Dermis microvascular lymphatic vessel endothelial cell (primary cell): ENCODE measurements at places on chromosomes 1 and 21.

DNA sequence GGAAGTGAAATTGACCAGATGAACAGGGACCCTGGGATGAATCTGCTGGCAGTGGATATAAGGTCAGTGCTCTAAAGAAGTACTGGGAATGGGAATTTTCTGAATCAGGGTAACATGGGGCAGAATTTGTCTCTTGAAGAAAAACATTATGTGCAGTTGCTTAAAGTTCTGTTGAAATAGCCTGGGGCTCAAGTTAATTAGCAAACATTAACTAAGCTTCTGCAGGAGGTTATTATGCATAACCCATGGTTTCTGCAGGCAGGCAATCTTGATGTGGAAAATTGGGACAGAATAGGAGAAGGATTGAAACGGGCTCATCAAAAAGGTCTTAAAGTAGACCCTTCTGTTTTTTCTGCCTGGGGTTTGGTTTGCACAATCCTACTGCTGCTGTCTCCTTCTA is 14.0 kb downstream of the GSTM5 start:
- no peak for DNase-seq

DNA sequence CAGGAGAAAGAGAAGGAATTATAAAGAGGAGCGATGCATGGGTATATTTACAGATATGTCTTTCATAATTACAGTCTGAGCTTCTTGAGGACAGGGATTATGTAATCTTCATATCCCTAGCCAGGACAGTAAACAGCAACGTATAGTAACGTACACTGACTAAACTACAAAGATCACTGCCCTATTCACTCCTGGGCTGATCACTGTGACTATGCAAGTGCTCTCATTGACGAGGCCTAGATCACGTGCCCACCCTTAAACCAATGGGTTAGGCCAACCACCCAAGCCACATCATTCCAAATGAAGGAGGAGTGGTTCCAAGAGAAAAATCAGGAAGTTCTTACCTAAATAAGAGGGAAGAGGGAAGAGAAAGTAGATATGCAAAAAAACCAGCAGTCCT is 18.5 kb downstream of the PIK3R3 start:
- DNase-seq = no peak

- DNase-seq = no peak
These were observed 45.1 kb upstream of the RNF11 start for GRCh38 chr1:51190961-51191360.

DNA sequence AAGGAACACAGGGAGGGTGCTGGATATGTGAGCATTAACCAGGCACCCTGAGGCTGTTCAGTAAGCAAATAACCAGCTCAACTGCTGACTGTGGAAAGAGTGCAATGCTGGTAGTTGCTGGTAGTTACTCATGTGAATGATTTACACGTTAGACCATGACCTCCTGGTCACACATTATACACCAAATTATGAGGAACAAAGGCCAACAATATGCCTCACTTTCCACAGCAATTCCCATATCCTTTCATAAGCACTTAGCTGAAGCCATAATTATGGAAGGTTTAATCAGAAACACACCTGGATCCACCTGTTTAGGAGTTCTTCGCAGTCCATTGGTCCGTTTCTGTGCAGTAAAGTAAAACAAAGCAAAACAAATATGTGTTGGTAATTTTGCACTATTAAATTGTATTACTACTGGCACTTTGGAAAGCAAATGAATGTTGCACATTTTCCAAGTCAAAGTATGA is 281.8 kb downstream of the VAV3 start:
- no peak for DNase-seq

DNA sequence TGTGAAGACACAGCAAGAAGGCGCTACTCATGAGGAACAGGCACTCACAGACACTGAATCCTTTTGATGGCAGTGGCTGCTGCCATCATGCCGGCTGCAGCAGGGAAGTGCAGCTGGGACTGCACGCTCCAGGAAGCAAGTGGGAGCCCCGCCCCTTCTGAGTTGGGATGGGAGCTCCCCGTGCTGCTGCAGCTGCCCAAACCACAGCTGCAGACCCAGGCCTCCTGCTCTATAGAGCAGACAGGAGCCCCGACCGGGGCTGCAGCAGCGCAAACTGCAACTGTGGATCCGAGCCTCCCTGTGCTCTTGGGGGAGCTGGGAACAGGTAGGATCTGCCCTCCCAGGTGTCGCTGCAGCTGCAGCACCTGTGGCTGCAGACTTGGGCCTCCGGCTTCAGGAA is 65.2 kb upstream of the MARK1 start:
- no peak for DNase-seq

DNA sequence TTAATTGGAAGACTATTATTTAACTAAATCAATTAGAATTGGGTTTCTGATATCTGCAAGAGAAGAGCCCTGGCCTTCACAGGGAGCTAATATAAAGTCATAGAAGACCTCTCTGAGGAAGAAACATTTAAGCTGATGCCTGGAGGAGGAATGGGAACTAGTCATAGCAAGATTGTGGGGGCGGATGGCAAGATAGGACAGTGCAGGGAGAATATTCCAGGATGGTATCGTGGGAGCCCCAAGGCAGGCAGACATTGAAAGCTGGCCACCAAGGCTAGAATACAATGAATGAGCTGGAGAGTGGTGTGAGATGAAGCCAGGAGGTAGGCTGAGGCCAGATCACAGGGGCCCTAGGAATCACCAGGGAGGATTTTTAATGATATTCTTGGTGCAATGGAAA is 20.8 kb upstream of the MYSM1 start:
- DNase-seq = no peak

DNA sequence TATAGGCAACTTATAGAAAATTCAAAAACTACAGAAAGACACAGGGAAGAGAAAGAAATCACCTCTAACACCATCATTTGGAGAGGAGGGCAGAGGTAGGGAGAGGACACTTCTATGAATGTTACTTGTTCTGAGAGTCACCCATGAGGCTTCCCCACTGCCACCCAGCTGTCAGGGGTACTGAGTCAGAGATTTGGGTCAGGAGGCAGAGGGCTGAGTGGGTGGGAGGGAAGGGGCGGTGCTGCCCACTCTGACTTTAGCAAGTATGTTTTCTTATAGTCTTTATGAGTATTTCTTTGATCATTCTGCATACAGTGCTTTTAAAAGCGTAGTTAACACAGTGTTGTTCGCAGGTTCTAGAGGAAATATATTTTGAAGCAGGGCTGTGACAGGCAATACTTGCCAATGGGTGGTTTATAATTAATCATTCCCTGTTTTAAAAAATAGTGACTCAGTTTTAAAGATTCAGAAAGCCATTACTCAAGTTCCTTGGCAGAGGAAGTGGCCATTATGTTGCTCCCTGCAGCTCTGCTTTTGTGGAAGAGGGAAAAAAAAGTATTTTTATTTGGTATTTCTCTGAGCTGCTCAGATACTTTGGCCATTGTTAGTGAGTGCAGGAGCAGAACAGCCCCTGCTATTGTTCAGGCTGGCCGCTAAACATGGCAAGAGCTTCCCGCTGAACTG is 18.3 kb downstream of the IL6R start:
- peak; percentile 83 for DNase-seq

DNA sequence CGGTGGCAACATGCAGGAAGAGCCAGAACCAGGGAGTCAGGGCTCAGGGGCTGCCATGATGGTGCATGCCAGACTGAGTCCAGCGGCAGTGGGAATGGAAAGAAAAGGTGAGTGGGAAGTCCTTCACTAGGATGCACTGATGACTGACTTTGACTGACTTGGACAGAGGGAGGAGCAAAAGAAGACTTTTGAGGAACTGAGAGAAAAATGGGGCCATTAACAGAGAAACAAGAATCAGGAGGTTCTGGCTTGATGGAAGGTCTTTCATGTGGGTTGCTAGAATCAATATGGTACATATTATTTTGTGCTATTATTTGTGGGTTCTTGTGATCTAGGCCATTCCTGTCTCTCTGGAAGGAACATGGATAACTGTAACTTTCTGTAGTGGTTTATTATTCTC is 454.6 kb upstream of the PROX1 start:
- no peak for DNase-seq

DNA sequence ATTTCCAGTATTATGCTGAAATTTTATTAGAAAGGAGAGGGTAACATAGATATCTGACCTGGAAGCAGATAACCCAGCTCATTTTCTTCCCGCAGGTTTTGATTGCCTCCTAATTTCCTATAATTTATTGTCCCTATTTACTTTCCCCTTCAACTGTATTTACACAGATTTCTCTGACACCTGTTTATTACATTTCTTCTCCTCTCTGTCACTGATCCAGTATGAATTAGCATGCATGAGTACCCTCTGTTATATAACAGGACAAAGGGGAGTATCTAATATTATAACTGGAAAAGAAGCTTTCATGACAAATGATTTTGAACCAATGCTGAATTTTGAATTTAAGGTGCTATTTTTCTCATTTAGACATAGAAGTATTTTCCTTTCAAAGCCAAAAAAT is 37.4 kb downstream of the DENND1B start:
- DNase-seq = no peak

DNA sequence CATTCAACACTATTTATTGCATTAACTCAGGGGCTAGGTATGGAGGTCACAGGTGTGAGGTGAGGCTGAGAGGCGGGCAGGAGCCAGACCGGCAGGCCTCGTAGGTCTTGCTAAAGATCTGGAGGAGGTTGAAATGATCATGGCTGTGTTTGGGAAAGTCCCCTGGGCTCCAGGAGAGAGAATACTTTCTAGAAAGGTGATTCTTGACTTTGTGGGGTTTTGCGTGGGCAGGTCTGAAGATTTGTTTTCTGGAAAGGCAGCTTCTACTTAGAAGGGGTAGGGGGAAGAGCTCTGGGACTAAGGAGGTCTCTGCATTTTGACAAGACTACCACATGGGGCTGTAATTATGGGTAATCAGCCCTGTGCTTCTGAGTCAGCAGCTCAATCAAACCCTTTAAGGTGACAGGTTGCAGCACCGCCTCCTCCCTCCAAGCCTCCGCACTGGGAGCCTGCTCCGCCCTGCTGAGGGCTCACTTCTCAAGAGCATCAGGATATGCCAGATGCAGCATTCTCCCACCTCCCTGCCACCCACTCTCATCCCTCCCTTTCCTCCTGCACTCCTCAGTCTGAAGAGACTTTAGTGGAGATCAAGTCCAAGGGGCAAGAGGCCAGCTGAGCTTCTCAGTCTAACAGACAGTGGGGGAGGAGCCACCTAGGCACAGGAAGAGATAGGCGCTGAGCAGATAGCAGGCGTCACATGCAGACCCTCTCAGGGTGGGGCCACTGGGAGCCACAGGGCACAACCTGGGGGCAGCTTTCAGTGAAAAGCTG is 30.5 kb downstream of the SLC30A1 start:
- no peak for DNase-seq

DNA sequence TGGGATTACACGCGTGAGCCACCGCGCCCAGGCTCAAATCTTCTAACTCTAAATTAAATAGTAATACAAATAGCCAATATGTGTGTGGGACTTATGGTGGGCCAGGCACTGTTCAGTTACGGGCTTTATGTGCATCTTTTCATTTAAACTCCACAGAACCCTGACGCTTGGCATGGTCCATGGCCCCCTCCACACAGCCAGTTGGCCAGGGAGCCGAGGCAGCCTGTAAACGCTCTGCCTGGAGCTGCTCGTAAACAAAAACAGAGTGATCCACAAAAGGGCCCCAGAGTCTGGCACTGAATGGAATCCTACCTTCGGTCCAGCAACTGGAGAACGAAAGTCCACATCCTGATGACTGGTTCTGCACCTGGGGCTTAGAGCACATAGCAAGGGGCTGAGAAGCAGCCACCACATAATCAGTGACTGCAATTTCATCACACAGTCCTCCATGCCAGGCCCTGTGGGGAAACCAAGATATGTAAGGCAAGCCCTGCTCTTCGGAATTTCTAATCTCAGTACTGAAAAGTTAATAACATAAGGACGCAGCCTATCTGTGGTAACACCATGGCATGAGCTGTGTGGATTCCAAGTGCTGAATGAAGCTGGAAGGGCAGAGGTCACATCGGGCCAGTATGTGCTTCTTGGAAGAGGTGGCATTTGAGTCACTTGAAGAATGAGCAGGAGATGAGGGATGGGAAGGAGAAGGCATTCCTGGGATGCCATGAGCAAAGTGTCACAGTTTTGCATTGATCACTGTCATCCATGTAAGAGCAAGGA is 13.5 kb upstream of the ADAMTSL4 start:
- no peak for DNase-seq

DNA sequence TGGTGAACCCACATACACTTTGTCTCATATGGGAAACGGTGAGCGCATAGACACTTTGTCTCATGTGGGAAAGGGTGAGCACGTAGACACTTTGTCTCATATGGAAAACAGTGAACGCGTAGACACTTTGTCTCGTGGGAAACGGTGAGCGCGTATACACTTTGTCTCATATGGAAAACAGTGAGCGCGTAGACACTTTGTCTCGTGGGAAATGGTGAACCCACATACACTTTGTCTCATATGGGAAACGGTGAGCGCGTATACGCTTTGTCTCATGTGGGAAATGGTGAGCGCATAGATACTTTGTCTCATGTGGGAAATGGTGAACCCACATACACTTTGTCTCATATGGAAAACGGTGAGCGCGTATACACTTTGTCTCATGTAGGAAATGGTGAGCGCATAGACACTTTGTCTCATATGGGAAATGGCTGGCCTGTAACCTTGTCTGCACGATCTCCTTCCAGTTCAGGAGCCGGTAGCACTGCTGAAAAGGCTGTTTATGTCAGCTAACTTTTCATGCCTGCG is 50.7 kb upstream of the TRAPPC10 start:
- no peak for DNase-seq

DNA sequence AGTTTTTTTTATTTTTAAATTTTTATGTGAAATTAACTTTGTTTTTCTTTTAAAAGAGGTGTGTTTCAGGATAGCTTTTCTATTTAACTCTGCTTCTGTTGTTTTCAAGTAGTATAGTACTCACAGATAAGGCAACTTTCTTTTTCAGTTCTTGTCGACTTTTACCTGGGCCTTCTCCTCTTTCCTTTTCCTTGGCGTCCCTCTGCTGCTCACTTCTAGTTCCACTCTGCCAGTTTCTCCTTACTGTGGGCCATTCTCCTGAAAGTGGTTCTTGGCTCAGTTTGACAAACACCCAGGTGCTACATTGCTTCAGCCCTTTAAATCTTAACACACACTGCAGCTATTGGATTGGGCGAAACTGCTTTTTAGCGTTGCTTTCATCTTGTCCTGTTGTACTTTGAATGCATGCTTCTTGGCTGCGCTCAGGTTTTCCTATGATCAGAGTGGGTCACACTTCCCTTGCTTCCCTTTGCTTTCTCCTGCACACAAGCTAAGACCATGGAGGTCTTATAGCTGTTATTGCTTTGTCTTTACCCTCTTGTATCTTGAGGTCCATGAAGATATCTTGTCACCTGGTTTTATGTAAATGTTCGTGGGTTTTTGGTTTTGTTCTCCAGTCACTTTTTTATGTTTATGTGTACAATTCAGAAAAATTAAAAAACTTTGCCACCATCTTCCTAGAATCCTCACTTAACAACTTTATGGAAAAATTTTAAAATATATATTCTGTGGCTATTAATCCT is 21.6 kb downstream of the GABPA start:
- no peak for DNase-seq
